ENCODE measurements at places on chromosomes 11 and 22.
A peak's percentile ranks its signal among the peaks of the same experiment; 100 is the strongest.

- DNase-seq: no peak
Observed at GRCh38 chr11:77175869-77176539, 48.0 kb downstream of the MYO7A start.

- DNase-seq: peak; percentile 4
Observed at GRCh38 chr11:27795955-27796861, 96.0 kb upstream of the BDNF start.

- no peak for DNase-seq
Observed at GRCh38 chr11:33362051-33362910, 105.1 kb downstream of the HIPK3 start.

DNA sequence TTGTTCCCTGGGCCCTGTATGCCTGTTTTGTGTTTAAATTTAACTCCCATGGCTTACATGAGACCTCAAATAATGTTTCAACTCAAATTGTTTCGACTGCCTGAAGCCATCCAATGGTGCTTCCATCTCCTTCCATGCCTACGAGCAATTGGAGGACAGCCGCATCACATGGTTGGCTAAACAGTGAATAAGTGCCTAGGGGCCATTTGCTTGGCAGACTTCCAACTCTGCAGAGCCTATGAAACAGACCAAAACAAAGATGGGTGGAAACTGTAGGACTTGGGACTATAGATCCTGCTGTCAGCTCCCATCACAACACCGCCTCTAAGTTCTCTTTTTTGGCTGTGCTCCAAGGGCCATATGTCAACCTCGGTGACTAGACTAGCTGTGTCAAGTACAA lies 84.1 kb downstream of the PARVA start:
- no peak for DNase-seq
